Aorta (tissue), 5 donors: ENCODE measurements at places on chromosomes 1 and 21. TPM values are rescaled to one million over a fixed set of nuclear protein-coding genes. Genes with fewer than 3 reads are reported as not detected.

- no peak overlapping the region for H3K4me3 ChIP-seq
- no peaks in the 10 kb centered on the region for H3K27me3 ChIP-seq
- peak; percentile 83 for DNase-seq
- no peak overlapping the region for H3K27ac ChIP-seq
Observed at GRCh38 chr21:38303300-38303699, 46.5 kb downstream of the KCNJ15 start.

GRCh38 chr21:43957611-43958362, 54.3 kb upstream of the TRAPPC10 start:
- H3K27me3 ChIP-seq, result no peaks in the 10 kb centered on the region
- no peaks in the 10 kb centered on the region for H3K36me3 ChIP-seq
- H3K4me3 ChIP-seq, result no peak overlapping the region
- no peaks in the 10 kb centered on the region for H3K4me1 ChIP-seq
- no peak overlapping the region for H3K27ac ChIP-seq

- no peaks in the 10 kb centered on the region for H3K4me1 ChIP-seq
- H3K4me3 ChIP-seq, result no peak overlapping the region
- no peak overlapping the region for H3K27ac ChIP-seq
- no peaks in the 10 kb centered on the region for H3K27me3 ChIP-seq
Observed at GRCh38 chr1:203045336-203045735, 19.0 kb downstream of the PPFIA4 start.

DNA sequence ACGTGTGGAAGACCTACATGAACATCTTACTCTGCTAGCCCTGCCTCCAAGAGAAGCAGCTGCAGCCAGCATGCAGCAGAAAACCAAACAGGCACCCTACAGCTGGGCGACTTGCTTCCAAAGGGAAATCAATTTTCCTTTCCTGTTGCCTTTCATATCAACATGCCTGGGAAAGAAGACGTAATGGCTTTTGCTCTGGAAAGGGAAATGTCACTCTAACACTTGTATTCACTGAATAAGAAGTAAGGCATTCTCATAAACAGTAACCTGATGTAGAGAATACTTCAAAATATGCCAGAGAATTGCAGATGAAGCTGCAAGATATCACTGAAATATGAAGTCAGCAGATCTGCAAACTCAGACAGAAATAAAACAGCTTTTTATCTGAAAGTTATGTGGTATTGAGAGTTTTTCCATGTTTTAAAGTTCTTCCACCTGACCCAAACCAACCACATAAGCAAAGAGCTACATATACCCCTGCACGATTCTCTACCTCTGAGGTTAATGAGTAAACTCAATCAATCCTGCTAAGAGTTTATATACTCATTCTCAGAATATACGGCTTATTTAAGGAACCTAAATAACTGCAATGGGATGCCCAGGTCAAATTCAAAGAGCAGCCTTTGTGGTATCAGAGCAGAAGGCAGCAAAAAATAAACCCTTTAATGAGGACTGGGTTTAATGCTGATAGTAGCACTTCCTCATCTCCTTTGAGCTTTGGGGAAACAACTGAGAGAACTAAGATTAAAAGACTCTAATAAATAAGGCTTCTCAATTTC, 150.9 kb downstream of the RERE start:
- H3K36me3 ChIP-seq, result no peaks in the 10 kb centered on the region
- no peak for DNase-seq
- no peaks in the 10 kb centered on the region for H3K27me3 ChIP-seq
- H3K27ac ChIP-seq, result no peak overlapping the region
- H3K4me1 ChIP-seq, result peaks cover 23% of the 10 kb centered on the region

DNA sequence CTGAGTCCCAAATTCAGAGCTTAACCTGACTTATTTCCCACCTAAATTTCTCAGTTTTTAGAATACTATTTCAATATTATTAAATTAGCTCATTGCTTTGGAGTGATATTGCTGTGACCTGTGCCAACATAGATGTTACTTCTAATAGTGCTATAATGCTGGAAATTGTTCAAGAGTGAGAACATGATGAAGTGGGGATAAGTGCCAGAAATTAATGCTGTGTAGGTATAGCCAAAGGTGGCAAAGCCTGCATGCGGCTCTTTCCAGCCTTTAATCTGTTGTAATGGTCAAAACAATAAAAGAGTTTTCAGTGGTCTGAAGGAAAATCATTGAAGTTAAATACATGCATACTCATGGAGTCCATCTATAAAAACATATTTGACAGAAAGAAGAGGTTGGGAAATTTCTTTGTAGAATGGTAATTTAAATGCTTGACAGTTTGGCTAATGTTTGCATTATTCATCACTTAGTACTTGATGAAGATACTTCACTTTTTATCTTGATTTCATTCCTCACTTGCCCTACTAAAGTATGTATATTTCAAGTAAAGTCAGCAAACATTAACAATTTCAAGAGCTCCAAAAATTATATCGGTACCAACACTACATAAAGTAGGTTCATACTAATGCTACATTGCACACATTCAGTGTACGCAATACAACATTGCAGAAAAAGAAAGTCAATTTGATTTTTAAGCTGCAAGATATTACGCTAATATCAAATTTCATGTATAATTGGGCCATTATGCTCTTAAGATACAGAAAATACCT, 82.1 kb downstream of the OLFM3 start:
- DNase-seq, result no peak
- H3K4me3 ChIP-seq, result no peak overlapping the region
- no peaks in the 10 kb centered on the region for H3K4me1 ChIP-seq

- H3K27me3 ChIP-seq, result no peaks in the 10 kb centered on the region
- H3K4me1 ChIP-seq, result peaks cover 5% of the 10 kb centered on the region
- peak overlapping the region; percentile 71 for H3K27ac ChIP-seq
- H3K4me3 ChIP-seq, result no peak overlapping the region
Observed at GRCh38 chr1:41496080-41497055, 11.9 kb upstream of the EDN2 start.

DNA sequence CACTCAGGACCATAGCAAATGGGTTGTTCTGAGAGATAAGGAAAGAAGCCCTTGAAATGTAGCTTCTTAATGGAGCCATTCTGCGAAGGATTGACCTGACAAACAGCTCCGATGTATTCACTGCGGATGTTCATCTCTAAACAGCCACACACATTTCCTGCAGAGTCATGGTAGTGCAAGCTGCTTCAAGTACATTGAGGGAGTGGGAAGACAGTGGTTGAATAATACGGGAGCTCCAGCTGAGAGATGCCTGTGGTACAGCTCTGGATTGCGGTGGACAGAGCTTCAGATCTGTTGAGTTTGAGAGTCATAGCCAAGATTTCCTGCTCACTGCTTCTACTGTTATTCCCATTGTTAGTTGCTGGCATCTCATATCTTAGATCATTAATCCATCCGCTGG, 86.6 kb downstream of the ZBTB18 start:
- no peaks in the 10 kb centered on the region for H3K4me1 ChIP-seq
- no peaks in the 10 kb centered on the region for H3K36me3 ChIP-seq
- H3K27me3 ChIP-seq, result no peaks in the 10 kb centered on the region
- H3K27ac ChIP-seq, result no peak overlapping the region

DNA sequence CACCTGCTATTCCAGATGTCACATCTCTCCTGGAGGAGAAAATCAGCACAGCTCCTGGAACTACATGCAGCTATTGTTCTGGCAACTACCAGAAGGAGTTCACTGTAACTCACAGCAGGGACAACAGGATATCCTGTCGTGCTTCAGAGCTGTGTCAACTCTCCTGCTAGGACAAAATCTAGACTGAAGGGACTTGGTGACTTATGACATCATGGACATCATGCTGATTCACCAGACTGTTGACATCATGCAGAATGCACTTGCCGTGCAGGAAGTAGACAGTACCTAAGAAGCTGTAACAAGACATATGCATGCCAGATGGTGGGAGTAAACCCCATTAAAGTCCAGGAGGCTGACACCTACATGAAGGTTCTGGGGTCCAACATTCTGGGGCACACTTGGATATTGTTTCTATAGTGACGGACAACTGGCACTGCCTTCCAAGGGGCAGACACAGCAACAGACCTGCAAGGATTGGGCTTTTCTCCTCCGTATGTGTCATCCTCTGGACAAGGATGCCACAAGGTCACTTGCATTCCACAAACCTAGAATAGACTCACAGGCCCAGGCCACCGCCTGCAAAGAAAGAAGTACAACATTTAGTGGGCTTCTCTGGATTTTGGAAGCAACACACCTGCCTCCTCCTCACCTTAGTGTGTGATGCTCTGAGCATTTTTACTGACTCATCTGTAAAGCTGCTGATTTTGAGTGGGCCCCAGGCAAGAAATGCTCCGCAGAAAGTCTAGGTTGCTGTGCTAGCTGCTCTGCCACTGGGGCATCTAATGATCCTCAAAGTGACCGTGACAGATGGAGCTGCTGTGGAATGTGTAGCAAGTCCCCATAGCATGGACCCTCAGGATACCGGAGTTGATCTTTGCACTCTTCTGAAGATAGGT, 249.2 kb downstream of the MATN1 start:
- no peaks in the 10 kb centered on the region for H3K27me3 ChIP-seq
- no peaks in the 10 kb centered on the region for H3K36me3 ChIP-seq
- no peak overlapping the region for H3K27ac ChIP-seq
- no peak overlapping the region for H3K4me3 ChIP-seq

DNA sequence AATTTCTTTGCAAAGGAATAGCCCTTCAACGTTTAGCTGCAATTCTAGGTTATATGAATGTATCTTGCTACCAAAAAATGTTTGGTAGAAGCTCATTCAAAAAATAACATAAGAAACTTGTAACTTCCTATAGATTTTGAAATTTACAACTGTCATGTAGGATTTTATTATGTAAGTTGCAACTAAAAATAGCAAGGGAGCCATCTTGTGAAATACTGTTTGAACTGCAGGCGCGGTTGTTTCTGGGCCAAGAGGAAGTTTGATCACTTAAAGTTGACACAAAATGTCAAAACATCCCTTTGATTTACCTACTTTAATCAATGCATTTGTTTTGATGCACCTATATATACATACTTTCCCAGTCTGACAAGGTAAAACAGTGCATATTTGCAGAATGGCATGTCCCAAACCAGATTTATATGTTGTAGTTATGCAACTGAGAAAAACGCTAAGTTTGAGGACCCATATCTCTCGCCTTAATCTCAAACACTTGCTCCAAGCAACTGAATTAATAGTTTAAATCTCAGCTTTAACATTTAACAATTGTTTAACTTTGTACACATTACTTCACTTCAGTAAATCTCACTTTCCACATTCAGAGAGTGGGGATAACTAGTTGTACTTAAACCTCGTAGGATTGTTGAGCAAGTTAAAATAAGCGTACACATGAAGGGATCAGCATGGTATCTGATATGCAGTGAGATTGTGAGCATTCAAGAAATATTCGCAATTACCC, 63.9 kb downstream of the KCNK2 start:
- no peak overlapping the region for H3K27ac ChIP-seq
- H3K4me1 ChIP-seq, result no peaks in the 10 kb centered on the region
- H3K4me3 ChIP-seq, result no peak overlapping the region
- no peak for DNase-seq

DNA sequence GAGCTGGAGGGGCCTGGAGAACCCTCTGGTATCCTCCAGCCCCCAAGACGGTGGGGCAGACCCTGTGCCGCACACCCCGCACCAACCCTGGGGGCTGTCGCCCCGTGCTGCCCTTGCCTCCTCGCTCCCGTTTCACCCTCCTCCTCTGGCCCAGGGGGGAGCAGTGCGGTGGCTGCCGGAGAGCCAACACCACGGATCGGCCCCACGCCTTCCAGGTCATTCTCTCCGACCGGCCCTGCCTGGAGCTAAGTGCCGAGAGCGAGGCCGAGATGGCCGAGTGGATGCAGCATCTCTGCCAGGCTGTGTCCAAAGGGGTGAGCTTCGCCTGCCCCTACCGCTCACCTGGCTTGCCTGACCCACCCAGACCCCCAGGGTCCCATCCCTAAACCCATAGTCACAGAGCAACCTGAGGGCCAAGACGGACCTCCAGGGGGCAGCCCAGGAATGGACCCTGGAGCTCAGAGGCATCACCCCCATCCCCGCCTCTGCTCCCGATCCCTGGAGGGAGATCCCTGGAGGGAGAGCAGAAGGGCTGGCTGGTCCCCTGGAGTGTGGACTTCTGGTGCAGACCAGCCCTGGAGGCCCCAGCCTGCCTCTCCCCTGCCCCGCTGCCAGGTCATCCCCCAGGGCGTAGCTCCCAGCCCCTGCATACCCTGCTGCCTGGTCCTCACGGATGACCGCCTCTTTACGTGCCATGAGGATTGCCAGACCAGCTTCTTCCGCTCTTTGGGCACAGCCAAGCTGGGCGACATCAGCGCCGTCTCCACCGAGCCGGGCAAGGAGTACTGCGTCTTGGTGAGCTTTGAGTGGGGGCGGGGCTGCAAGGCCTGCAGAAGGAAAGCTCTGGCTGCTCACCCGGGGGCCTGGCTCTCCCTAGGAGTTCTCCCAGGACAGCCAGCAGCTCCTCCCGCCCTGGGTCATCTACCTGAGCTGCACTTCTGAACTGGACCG, 4.0 kb upstream of the SLC25A34 start:
- no peaks in the 10 kb centered on the region for H3K27me3 ChIP-seq
- H3K36me3 ChIP-seq, result no peaks in the 10 kb centered on the region
- H3K27ac ChIP-seq, result no peak overlapping the region
- DNase-seq, result no peak
- H3K4me1 ChIP-seq, result no peaks in the 10 kb centered on the region

DNA sequence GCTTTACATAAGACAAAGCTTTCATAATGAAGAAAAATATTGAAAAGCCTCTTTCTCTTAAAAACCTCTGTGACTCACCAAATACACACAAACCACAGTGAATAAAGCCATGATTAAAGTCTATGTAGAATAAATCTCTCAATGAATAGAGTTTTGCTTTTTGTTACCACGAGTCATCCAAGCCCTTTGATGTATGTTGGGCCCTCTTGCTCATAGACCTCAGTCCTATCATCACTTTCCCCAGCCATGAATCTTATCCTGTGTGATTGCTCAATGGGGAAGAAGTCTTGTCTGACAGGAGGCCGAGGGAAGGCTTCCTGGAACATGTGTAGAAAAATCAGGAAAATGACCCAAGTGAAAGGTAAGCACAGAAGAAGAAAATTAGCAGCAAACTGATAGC, 60.8 kb downstream of the NGF start:
- H3K4me3 ChIP-seq, result no peak overlapping the region
- no peak for DNase-seq
- no peaks in the 10 kb centered on the region for H3K27me3 ChIP-seq
- no peaks in the 10 kb centered on the region for H3K4me1 ChIP-seq
- H3K36me3 ChIP-seq, result no peaks in the 10 kb centered on the region

GRCh38 chr1:159005676-159006075, 4.0 kb upstream of the IFI16 start:
- H3K27ac ChIP-seq, result no peak overlapping the region
- no peak for DNase-seq
- H3K4me1 ChIP-seq, result no peaks in the 10 kb centered on the region

- no peak overlapping the region for H3K4me3 ChIP-seq
- H3K36me3 ChIP-seq, result no peaks in the 10 kb centered on the region
- no peaks in the 10 kb centered on the region for H3K27me3 ChIP-seq
- peak; percentile 79 for DNase-seq
Observed at GRCh38 chr1:159798893-159799292, 3.3 kb upstream of the FCRL6 start.

Gene ACKR1
- 226 TPM for total RNA-seq

Gene SELENBP1
- 24.5 TPM for total RNA-seq

Gene PSMG1
- 23.0 TPM for total RNA-seq

Gene IL6R
- 18.2 TPM for total RNA-seq
